Inflammatory macrophage (primary cell): ENCODE measurements at places on chromosomes 12 and 14.

DNA sequence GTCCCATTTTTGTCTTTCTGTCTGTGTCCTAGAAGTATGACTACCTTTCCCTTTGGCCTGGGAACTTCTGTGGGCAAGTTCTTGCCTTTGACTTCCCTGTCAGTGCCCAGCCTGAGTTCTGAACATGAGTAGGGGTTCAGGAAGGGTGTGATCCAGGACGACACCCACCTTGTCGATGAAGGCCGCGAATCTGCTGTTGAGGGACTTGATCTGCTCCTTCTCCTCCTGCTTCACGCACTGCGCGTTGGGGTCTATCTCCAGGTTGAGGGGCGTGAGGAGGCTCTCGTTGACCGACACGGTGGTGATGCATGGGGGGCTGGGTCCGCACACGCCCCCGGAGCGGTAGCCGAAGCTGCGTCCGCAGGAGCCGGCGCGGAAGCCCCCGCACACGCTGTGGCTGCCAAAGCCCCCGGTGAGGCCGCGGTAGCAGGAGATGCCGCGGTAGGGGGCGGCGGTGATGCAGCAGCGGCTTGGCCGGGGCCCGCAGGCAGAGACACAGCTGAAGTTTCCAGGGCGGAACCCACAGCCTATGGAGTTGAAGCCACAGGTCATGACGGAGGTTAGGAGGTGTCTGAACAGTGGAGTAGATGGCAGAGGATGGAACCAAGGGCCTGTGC lies at the start of gene KRT83:
Gene KRT83 (minus strand): TSS at position 615 of the 617 bp plus-strand sequence. CDS start 63 bp downstream, at position 552.
- DNase-seq: no peak

DNA sequence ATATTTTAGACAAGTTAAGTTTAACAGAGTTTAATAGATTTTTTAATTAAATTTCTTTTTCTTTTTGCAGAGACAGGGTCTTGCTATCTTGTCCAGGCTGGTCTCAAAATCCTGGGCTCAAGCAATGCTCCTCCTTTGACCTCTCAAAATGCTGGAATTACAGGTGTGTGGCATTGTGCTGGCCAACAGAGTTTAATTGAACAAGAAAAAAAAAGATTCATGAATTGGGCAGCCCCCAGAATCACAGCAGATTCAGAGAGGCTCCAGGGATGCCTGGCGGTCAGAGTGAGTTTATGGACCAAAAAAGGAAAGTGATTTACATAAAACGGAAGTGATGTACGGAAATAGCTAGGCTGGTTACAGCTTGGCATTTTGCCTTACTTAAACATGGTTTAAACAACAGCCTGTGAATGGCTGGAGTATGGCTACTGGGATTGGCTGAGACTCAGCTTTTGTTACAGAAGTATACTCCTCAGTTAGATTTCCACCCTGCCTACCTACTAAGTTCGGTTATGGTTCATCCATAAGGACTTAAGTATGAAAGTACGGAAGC lies 14.5 kb upstream of the TESPA1 start:
- no peak for DNase-seq

DNA sequence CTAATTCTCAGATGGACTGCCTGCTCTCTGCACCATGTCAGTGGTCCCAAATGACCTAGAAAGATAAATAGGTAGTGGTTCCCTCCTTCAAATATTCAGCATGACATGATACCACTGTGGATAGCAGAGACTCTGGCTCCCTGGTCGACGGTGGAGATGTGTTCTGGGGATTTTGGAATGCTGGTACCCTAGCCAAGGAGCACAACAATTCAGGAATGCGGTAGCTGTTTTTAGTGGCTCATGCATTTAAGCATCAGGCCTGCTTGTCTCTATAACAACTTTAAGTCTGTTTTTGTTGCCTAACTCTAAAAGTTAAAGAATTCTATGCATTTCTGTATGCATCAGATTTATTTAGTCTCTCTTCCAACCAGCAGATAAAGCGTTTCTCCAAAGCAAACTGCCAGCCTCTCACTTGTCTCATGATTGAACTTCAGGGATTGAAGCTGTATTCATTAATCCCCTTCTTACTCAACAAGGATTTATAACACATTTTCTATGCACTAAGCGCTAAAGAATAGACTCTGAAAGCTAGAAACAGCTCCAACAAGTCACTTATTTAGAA lies 164.9 kb upstream of the BMP4 start:
- DNase-seq: no peak

- no peak for DNase-seq
Observed at GRCh38 chr14:101988377-101988776, 24.0 kb downstream of the DYNC1H1 start.

GRCh38 chr14:105398726-105399465 lies 558 bp downstream of the TEX22 start:
- peak; percentile 9 for DNase-seq

DNA sequence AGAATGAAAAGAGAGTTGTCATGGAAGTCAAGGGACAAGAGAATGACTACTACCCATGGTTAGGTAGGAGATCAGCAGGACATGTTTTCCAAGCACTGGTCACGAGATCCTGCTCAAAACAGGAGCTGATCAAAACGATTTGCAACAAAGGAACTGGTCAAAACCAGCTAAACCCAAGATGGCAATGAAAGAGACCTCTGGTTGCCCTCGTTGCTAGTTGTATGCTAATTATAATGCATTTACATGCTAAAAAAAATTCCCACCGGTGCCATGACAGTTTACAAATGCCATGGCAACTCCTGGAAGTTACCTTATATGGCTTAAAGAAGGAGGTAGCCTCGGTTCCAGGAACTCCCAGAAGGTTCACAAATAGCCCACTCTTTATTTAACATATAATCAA lies 95.0 kb upstream of the OTX2 start:
- DNase-seq: no peak

- no peak for DNase-seq
Observed at GRCh38 chr14:61568572-61569011, 126.7 kb upstream of the HIF1A start.

DNA sequence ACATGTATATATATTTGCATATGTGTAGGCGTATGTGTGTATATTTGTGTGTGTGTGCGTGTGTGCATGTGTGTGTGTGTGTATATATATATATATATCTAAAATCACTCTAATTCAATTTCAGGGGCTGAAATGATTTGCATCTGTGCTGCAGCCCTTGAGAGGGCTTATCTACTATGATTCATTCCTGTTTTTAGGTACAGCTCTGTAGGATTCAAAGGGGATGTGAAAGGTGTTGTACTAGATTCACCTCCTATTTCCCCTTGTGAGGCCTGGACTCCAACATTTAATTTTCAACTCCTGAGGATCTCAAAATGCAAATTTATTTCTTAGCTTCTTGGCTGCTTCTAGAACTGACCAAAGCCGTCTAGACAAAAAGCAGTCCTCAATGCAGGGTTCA lies 11.1 kb downstream of the ERP27 start:
- no peak for DNase-seq

DNA sequence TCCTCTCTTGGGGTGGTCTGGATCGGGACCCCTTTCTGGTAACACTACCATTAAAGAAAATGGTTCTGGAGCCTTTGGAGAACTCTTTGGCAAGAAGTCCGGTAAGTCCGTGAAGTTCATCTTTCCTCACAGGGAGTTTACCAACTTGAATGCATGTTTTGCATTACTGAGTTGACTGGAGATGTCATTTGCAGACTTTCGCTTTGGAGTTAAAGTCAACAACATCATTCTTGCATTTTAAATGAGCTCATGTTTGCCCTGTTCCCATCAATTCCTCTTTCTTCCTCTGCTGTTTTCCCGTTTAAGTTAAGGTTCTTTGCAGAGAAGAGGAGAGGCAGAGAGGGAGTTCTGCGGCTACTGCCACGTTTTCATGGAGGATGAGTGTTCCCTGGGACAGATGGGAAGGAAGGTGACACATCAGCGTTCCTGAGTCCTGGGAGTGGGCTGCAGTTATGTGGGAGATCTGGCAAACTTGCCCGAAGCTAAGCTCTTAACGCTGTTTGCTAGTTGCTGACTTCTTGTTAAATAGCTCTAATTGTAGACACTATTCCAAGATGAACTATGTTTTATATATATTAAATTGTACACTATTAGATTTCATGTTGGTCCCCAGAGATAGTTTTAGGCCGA lies 18.8 kb upstream of the PRICKLE1 start:
- DNase-seq: no peak

DNA sequence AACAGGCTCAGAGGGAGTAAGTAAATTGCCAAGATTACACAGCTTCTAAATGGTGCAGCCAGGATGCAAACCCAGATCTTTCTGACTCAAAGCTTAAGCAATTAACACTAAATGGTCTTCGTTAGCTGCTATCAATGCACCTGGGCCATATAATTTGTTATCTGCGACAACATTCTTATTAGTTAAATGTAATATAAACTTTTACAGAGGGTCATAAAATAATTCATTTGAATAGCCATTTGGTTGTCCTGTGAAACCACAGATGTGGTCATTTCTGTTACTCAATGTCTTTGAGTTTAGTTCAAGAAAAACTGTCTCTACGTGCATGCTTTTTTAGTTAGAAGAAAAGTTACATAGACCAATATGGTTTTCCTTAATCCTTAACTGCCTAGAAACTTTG lies 22.1 kb upstream of the NAP1L1 start:
- DNase-seq: no peak

- DNase-seq: no peak
Observed at GRCh38 chr14:60553808-60554207, 44.9 kb downstream of the SIX6 start.

DNA sequence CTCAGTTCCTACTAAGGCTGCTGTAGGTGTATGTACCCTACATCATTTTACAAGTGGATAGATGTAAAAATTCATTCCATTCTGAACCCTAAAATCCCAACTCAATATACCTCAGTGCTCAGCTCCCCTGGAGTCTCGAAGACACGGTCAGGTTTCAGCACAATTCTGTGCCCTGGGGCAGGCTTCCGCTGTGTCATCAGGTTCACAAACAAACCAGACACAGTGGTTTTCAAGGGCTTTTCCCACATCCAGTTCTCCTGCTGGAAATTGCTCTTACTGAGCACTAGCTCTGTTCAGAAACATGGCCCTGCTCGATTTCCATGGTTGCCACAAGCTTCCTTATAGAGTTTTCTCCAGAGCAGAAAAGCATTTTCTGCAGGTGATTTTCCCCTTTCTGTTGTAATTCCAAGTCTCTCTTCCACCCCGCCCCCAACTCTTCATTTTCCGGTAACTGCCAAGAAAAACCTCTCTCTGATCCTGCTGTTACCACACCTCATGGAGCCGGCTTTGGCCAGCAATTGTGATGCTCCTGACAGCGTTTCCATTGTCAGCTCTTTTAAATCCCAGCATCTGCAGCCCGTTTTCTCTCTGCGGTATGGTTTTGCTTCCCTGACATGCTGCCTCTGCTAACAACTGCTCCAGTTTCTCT lies 483.0 kb upstream of the CCDC196 start:
- no peak for DNase-seq

DNA sequence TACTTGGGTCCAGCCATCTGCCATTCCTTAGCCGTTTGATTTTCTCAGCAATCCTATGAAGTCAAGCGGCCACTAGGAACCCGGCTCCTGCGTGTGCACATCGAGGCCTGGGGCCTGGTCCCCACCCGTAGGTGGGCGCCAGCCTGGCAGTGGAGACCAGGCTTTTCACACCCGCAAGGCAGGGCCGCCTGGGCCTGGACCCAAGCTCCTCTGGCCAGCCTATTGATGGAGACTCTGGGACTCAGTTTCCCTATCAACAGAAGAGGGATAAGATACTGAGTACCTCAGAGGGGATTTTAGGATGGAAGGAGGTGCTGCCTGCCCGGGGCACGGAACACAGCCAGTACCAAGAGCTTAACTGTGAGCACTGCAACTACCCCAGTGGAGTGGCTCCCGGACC lies 104.3 kb upstream of the C14orf180 start:
- DNase-seq: no peak

GRCh38 chr12:55974308-55974730 lies 441 bp downstream of the RAB5B start:
- DNase-seq: peak; percentile 42

- no peak for DNase-seq
Observed at GRCh38 chr14:50347521-50347920, 35.4 kb downstream of the DMAC2L start.

GRCh38 chr12:104741077-104741476 lies 217.0 kb downstream of the SLC41A2 start:
- peak; percentile 20 for DNase-seq

GRCh38 chr12:50545786-50546185 lies 41.0 kb downstream of the DIP2B start:
- DNase-seq: peak; percentile 31

DNA sequence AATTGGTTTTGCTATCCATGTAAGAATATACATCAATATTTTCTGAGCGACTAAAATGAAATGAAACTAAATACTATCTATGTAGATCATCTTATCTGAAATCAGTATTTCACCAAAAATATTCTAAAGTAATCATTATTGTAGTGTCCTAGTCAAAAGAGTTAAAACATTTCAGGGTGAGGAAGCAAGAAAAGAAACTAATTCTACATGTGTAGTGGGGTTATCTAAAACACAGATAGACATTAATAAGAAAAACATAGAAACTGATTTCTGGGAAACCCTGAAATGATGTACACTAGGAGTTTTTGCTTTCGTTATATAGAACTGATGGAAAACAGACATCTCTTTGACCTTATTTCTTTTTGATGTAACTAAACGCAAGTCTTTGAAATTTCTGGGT lies 257.9 kb downstream of the SSPN start:
- no peak for DNase-seq

GRCh38 chr12:56487448-56488040 lies 417 bp downstream of the GLS2 start:
- no peak for DNase-seq

DNA sequence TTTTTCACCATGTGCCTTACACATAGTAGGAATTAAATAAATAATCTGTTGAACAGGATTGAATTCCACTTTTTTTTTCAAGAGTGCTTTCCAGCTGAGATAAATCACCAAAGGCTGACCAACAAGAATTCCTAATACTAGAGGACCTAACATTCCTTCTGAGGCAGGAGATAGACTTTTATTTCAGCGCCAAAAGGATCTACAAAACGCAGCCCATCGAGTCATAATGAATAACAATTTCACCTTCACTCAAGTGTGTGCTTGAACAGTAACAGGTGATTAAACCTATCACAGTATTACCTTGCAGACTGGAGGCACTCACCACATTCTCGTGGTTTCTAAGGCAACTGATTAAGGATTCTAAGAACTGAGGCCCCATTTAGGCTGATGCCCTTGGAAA lies 224.3 kb upstream of the ATP2B1 start:
- no peak for DNase-seq

DNA sequence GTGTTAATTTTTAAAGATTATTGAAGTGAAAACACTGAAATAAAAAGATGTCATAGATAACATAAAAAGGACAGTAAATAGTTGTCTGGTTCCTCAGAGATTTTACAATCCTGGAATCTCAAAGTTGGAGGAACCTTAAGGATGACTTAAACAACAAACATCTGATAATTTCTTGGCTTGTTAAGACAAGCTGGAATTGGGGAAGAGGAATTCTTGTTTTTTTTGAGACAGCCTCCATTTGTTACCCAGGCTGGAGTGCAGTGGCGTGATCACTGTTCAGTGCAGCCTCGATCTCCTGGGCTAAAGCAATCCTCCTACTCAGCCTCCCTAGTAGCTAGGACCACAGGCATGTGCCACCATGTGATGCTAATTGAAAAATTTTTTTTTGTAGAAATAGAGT lies 2.3 kb downstream of the ZNF410 start:
- DNase-seq: peak; percentile 15

GRCh38 chr12:75712223-75712622 lies 200.8 kb upstream of the KRR1 start:
- DNase-seq: no peak
